ENCODE measurements at places on chromosomes 1 and 21.
A peak's percentile ranks its signal among the peaks of the same experiment; 100 is the strongest.

DNA sequence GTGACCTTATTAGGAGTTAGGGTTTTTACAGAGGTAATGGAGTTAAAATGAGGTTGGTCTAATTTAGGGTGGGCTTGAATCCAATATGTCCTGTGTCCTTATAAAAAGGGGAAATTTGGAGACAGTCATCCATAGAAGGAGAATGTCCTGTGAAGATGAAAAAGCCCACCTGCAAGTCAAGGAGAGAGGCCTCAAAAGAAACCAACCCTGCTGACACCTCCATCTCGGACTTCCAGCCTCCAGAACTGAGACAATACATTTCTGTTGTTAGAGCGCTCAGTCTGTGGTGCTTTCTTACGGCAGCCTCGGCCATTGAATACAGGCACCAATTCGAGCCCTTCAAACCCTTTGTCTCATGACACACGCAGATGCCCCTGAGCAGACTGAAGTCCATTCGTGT is 43.8 kb downstream of the ACTA1 start:
- no peak for DNase-seq

DNA sequence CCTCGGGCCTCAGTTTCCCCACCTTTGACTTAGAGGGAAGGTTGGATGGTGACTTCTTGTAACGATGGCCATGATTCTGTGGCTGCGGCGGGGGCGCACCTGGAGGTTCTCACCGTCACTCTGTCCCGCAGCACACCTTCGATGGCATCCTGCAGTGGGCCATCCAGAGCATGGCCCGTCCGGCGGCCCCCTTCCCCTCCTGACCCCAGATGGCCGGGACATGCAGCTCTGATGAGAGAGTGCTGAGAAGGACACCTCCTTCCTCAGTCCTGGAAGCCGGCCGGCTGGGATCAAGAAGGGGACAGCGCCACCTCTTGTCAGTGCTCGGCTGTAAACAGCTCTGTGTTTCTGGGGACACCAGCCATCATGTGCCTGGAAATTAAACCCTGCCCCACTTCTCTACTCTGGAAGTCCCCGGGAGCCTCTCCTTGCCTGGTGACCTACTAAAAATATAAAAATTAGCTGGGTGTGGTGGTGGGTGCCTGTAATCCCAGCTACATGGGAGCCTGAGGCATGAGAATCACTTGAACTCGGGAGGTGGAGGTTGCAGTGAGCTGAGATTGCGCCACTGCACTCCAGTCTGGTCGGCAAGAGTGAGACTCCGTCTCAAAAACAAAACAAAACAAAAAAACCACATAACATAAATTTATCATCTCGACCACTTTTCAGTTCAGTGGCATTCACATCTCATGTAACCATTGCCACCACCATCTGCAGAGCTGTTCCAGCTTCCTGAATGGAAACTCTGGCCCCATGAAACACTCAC is 2.1 kb upstream of the PFKL start:
- DNase-seq, result peak; percentile 76

- peak; percentile 73 for DNase-seq
Observed at GRCh38 chr1:93681101-93681988, at the start of gene BCAR3. Gene BCAR3, minus strand, starts transcription at chr1:93681837. Its CDS starts 6,907 bp downstream, at chr1:93674930.

GRCh38 chr21:28334407-28334806 is 658.3 kb downstream of the LTN1 start:
- DNase-seq, result no peak

- no peak for DNase-seq
Observed at GRCh38 chr1:52795464-52795863, 47.1 kb upstream of the ZYG11A start.
